WTC11 (cell line): ENCODE measurements at places on chromosomes 7 and 10.

DNA sequence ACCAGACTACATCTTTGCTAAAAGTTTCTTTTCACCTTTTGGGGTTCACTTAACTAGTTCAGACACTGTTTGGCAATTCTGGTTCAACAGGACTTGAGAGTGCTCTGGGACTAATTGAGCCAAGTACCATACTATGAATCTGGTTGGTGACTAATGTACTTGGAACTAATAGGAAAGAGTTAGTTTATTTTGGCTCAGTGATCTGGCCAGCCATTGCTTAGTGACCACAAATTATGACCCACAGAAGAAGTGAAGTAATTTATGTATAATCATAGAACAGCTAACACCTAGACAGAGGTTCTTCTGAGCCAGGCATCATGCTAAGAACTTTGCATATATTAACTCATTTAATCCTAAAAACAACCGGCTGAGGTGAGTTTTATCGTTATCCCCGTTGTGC lies 126.5 kb upstream of the JCAD start:
- DNase-seq, result no peak

DNA sequence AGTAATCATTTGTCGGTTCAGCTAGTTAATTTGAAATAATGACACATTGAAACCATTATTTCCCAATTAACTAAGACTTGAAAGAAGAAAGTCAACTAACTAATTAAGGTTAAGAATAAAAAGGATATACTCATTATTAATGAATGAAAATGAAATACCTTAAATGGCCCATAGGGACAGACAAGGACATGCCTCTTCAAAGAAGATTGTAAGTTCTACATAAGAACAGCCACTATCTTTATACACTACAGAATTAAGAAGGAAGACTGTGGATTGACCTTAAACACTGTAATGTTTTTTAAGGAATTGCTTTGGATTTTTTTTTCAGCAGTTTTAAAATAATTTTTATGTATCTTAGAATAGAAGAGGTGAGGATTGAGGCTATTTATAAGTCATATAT lies 60.7 kb downstream of the CSTF2T start:
- DNase-seq, result no peak

DNA sequence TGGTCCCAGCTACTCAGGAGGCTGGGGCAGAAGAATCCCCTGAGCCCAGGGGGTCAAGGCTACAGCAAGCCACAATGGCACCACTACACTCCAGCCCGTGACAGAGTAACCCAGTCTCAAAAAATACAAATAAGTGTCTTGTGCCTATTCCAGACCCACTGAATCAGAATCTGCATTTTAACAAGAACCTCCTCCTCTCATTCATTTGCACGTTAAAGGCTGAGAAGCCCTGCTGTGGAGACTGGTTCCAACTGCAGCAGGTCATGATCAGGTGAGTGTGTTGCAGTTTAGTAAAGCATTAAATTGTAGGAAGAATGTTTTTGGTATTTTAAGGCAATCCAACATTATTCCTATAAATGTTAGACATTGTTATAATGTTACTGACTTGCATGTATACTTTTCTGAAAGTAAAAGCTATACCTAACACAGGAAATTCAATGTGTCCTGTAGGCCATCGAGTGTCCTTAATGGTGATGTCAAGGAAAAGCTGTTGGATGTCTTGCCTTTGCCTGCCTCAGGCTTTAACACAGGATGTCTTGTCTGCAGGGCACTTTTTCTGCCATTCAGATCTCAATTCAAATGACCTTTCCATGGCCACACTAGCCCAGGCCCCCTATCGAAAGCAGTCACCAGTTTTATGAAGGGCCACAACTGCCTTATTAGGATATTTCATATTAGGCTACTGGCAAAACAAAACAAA lies 30.4 kb downstream of the MKRN1 start:
- DNase-seq, result no peak

DNA sequence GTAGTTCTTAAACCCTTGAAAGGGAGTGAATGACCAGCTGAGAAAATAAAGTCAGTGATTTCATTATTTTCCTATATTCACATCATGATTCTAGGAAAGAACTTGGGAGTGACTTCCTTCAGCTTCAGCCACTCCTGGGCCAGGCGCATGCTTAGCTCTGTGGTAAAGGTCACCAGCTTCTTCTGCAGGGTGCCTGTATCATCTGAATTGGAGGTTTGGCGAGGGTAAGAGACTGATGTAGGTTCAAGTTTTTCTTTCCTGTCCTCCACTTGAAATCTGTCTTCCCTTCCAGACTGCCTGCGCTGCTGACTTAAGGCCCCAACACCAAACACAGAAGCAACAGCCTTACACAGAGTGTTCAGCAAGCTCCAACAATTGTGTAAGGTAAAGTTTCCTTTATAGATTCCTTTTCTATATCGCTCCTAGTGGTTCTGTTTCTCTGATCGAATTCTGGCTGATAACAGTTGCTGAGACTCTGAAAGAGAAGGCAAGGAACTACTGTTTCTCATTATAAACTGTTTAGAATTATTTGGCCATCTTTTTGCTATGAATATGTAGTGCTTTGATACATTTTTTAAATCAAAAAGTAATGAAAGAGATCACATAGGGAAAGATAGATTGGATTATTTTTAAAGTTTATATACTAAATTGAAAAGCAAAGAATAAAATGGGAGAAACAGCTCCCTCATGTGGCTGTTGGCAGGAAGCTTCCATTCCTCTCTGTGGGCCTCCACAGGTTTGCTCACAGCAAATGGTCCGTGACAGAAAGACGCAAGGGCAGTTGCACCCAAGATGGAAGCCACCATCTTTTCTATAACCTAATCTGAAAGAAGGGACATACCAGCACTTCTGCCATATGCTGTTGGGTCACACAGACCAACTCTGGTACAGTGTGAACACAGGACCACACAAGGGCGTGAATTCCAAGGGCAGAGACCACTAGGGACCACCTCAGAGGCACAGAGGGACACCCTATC lies 14.0 kb downstream of the GATAD1 start:
- peak; percentile 33 for DNase-seq

- no peak for DNase-seq
Measured at GRCh38 chr7:87912121-87912520, 21.9 kb upstream of the ADAM22 start.

- DNase-seq, result no peak
Measured at GRCh38 chr7:83143107-83143506, 19.6 kb downstream of the PCLO start.

GRCh38 chr7:101998906-101999240 lies 181.4 kb downstream of the CUX1 start:
- DNase-seq, result peak; percentile 45

DNA sequence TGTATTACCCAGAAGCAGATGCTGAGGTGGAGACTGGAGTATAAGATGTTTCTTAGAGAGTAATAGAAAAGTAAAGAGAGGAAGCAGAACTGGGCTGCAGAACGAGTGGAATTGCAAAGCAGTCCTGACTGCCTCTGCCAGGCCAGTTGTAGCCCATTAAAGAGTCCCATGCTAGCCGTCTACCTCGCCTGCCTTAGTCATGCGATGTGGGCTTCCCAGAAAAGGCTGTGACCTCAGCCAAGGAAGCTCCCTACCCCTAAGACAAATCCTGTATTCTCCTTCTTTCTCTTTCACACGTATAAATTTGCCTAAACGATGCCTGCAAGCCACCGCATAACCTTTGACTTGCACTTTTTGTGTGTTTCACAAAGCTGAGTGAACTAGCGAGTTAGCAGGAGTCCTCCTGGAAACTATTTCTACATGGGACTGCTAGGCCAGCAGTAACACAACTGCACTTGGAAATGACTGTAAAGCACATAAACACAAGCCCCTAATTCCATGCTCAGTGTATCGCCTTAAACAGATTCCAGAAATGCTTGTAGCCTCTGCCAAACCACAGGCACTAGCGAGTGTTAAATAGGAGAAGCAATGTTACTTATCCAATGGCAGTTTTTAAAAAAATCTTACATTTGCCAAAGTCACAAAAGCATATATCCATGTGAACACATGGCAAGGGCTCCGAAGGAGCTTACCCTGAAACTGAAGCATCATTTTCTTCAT lies 47.4 kb upstream of the GNAI1 start:
- no peak for DNase-seq

DNA sequence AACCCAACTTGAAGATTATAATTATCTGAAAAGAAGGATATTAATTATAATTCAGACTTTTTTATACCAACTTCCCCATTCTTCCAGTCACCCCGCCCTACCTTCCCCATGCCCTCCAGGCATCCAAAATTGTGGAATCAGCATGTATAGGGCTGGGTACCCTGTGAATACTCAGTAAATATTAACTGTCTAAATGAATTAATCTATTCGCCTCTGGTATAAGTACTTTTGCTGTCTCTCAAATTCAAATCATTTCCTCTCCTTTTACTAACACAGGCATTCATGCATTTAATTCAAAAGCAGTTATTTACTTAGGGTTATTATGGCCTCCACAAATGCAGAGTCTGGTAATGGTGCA lies 26.5 kb upstream of the GOT1 start:
- DNase-seq, result no peak
